ENCODE measurements at places on chromosomes 6 and 20. TPM values are rescaled to one million over a fixed set of nuclear protein-coding genes. Genes with fewer than 3 reads are reported as not detected.

PLN gene
- total RNA-seq, result not detected

ELOVL4 gene
- total RNA-seq, result 7.6 TPM

COL19A1 gene
- not detected for total RNA-seq

LTB gene
- total RNA-seq, result not detected

Measured in hair follicle dermal papilla cell (primary cell).